AG08395 (cell line): ENCODE measurements at places on chromosomes 11 and 22.

GRCh38 chr11:123195188-123196059 is at the start of gene CLMP:
Gene CLMP, minus strand, starts transcription at chr11:123195248. Its CDS starts 308 bp downstream, at chr11:123194940.
- DNase-seq = peak; percentile 62

DNA sequence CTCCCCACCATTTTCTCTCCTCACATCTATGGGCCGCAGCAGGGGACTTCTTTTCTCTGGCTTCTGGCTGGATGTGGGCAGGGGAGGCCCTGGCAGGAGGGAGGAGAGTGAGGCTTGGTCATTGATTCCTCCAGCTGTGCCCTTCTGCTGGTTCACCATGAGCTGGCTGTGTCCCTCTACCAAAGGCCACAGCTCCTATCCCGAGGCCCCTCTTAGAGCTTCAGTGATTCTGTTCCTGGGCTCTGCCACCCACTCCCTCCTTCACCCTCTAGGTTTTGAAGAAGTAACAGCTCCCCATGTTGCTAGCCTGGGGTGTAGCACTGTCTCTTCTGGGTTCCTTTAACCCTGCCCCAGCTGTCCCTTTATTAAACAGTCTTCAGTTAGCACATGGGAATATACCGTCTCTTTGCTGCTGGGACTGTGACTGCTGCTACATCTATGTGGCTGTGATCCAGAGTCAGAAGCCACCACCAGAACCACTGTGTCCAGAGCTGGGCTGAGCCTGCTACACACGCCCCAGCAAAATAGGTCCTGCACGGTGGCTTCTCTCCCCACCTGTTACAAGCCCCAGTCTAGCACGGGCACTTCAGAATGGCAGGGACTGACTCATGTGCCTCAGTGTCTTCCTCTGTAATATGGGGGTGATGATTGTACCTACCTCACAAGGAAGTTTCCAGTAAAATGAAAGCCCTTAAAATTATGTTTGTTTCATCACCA is 578 bp upstream of the PARVG start:
- no peak for DNase-seq

GRCh38 chr11:130418210-130418609 is 10.2 kb downstream of the ADAMTS8 start:
- DNase-seq = no peak

DNA sequence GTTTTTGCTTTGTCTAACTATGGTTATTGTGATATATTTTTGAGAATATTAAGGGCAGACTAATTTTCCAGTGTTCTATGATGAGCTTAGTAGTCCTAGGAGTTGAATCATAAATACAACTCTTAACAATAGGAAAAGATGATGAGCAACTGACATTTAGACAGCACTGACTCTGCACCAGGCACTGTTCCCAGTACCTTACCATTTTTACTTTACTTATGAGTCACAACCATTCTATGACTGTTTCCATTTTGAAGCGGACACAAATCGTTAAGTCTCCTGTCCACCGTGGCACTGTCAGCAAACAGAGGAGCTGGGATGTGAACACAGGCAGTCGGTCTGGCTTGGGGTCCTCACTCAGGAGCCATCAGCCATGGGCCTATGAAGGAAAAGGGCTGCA is 3.4 kb upstream of the SCGB2A2 start:
- no peak for DNase-seq

DNA sequence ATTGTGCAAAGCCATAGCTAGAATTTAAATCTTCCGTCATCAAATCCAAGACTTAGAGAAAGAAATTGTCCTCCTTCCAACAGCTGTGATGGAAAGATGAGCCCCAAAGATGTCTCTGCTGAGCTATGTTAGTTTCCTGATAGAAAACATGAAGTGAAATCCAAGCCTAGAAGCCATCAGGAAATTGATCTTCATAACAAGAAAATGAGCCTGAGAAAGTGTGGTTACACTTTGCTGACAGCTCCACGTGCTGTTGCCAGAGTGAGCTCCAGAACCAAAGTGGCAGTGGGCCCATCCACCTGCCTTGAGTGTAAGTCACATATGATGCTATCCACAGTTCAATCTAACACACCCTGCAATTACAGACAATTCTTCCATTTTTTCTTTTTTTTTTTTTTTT is 58.0 kb upstream of the UBASH3B start:
- DNase-seq = no peak

GRCh38 chr22:24046024-24046423 is 34.9 kb downstream of the CABIN1 start:
- DNase-seq = no peak
